ENCODE measurements at places on chromosomes 6 and 20.
A peak's percentile ranks its signal among the peaks of the same experiment; 100 is the strongest.

DNA sequence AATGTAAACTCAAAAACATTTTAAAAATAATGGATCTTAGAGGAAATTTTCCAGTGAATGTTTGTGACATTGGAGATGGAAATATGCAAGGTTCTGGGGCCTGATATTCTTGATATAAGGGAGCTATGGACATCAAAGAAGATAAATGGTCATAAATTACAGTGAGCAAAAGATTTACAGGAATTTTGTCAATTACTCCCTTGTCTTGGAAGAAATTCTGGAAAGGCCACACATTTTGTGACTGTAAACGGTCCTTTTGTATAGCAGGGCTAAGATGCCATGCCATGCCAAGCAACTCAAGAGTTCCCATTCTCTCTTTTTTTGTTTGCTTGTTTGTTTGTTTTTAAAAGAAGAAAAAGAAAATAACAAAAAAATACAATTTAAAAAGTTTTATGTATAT lies 1186.2 kb upstream of the CITED2 start:
- no peak for DNase-seq
- H3K4me1 ChIP-seq: no peaks in the 10 kb centered on the region
- H3K4me3 ChIP-seq: no peak overlapping the region
- no peak overlapping the region for H3K27ac ChIP-seq

DNA sequence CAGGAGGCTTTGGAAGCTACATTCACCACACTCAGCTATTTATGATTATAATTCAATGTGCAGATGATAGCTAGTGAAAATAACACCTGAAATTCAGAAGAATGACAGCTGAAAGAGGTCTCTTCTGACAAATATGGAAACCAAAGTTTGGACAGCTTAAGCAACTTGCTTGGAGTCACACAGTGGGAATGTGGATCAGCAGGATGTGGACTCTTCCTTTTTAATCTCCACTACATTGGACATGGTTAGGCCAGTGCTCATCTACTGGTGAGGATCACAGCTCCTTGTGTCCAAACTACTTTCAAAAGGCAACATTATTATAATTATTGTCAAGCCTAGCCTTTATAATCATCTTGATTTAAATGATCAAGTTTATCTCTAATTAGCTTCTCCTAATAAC lies 10.4 kb downstream of the TRAPPC3L start:
- H3K4me3 ChIP-seq: no peak overlapping the region
- no peak overlapping the region for H3K27ac ChIP-seq
- peaks cover 11% of the 10 kb centered on the region for H3K4me1 ChIP-seq
- no peak for DNase-seq

GRCh38 chr6:67717281-67717680 lies 917.8 kb upstream of the ADGRB3 start:
- no peaks in the 10 kb centered on the region for H3K4me1 ChIP-seq
- no peaks in the 10 kb centered on the region for H3K27me3 ChIP-seq
- H3K36me3 ChIP-seq: no peaks in the 10 kb centered on the region
- no peak overlapping the region for H3K4me3 ChIP-seq
- H3K27ac ChIP-seq: no peak overlapping the region

GRCh38 chr20:35587436-35587835 lies 28.2 kb upstream of the SPAG4 start:
- no peak overlapping the region for H3K4me3 ChIP-seq
- H3K27ac ChIP-seq: no peak overlapping the region
- no peak for DNase-seq
- no peaks in the 10 kb centered on the region for H3K27me3 ChIP-seq
- no peaks in the 10 kb centered on the region for H3K4me1 ChIP-seq

DNA sequence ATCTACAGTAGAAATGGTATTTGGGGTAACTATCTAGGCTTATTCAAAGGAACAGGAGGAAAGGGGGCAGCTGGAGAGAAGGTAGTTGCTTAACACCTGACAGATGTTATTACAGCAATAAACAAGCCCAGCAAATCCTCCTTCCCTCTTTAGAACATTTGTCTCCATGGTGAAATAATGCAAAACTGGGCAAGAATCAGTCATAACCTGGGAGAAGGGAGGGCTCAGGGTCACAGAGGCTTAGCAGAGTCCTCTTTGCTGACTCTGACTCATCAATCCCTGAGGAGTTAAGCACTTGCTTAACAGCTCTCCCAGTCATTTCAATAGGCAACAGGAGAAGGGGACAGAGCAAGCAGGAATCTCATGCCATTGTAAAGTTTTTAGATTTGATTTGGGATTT lies 230.3 kb downstream of the IBTK start:
- no peaks in the 10 kb centered on the region for H3K27me3 ChIP-seq
- peak; percentile 48 for DNase-seq
- no peaks in the 10 kb centered on the region for H3K36me3 ChIP-seq
- no peak overlapping the region for H3K4me3 ChIP-seq

GRCh38 chr6:89222712-89223039 lies 5.5 kb upstream of the GABRR1 start:
- no peaks in the 10 kb centered on the region for H3K4me1 ChIP-seq
- H3K27ac ChIP-seq: no peak overlapping the region
- no peaks in the 10 kb centered on the region for H3K27me3 ChIP-seq
- no peaks in the 10 kb centered on the region for H3K36me3 ChIP-seq
- no peak overlapping the region for H3K4me3 ChIP-seq

DNA sequence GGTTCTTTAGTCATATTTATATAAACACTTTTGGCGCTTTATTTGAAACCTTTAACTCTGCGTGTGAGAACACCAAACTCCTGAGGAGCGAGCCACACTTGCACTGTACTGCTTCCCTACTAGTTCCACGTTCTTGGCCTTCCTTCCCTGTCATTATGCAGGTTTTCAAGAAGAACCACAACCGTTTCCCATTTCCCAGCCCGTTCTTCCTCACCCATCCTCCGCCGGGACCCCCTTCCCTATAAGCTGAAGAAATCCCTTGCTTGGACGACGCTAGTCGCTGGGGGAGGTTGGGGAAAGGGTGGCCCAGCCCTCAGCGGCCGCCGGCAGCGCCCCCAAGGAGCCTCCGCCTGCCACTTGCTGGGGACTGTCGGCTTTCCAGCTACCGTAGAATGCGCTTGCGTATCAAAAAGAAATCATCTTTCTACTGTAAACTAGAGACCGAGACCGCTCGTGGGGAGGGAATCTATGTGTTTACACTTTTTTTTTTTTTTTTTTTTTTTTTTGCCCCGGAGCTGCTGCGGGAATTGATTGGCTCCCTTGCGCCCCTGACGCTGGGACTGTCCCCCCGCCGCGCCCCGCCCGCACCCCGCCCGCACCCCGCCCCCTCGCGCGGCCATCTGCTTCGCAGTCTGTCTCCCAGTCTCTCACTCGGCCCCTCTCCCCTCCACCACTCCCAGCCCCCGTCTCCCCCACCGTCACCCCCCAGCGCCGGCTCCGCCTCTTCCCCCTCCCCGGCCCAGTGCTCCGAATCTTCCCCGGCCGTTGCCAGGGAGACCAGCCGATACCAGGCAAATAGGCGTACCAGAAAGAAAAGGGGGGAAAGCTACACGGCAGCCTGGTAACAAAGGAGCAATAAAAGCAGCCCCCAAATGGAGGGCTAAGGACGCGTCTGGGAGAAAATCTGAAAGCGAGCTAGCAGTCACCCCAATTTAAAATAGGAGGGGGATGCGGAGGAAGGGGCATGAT lies 2.3 kb upstream of the MARCKS start:
- no peaks in the 10 kb centered on the region for H3K27me3 ChIP-seq
- peaks cover 3% of the 10 kb centered on the region for H3K4me1 ChIP-seq
- H3K36me3 ChIP-seq: peaks cover 19% of the 10 kb centered on the region
- H3K27ac ChIP-seq: peak overlapping the region; percentile 84
- peak overlapping the region; percentile 65 for H3K4me3 ChIP-seq
- DNase-seq: peak; percentile 82

- no peaks in the 10 kb centered on the region for H3K4me1 ChIP-seq
- no peaks in the 10 kb centered on the region for H3K27me3 ChIP-seq
- no peak overlapping the region for H3K27ac ChIP-seq
- DNase-seq: no peak
- peaks cover 93% of the 10 kb centered on the region for H3K36me3 ChIP-seq
- no peak overlapping the region for H3K4me3 ChIP-seq
These were observed 37.6 kb downstream of the RRBP1 start for GRCh38 chr20:17644451-17644850.

DNA sequence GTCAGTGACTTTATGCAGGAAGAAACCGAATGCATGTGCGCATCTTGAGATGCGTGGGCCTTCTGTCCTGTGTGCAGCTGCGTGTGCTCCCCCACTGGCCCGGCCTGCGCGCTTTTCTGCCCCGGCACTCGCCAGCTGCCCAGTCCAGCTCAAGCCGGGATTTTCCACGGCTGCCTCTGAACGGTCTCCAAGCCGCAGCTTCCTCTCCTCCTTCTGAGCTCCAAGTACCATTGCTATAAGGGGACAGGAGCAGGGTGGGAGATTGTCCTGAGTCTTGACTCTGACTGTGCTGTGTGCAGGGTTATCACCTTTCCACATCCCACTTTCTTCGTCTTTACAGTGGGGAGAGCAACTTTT lies 302.8 kb downstream of the THBS2 start:
- H3K27me3 ChIP-seq: no peaks in the 10 kb centered on the region
- no peaks in the 10 kb centered on the region for H3K36me3 ChIP-seq
- H3K4me3 ChIP-seq: no peak overlapping the region
- no peaks in the 10 kb centered on the region for H3K4me1 ChIP-seq

DNA sequence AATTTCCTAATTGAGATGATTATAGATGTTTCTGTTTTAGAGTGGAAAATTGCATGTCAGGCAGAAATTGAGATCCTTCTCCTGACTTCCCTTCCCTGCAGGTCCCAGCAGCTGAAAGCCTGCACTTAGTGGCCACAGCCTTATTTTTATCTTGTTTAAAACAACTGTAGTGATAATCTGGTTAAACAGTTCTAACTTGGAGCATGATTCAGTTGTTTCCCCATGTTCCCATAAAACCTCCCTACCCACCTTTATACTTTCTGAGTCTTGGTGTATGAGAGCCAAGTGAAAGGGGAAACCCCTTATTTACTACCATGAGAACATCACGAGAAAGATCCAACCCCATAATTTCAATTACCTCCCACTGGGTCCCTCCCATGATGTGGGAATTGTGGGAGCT lies 195.2 kb downstream of the SLC16A10 start:
- DNase-seq: no peak
- H3K27me3 ChIP-seq: no peaks in the 10 kb centered on the region

DNA sequence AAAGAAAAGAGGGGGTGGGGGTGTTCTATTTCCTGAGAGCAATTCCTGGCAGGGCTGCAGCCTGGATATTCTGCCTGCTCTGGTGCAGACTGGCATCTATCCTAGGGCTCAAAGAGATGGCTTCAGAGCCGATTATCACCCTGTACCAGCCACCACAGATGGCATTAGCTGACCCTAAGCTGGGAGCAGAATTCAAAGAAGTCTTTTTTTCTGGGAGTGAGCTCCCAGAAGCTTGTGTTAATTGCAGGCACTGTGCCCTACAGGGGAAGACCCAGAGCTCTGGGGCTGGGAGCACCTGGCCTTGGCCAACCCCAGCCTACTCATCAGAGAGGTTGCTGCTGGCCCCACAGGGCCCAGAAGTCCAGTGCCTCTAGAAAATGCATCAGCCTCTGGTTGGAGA lies 85.9 kb downstream of the PXDC1 start:
- H3K4me1 ChIP-seq: peaks cover 16% of the 10 kb centered on the region
- H3K27ac ChIP-seq: no peak overlapping the region
- peak; percentile 9 for DNase-seq
- no peaks in the 10 kb centered on the region for H3K36me3 ChIP-seq

DNA sequence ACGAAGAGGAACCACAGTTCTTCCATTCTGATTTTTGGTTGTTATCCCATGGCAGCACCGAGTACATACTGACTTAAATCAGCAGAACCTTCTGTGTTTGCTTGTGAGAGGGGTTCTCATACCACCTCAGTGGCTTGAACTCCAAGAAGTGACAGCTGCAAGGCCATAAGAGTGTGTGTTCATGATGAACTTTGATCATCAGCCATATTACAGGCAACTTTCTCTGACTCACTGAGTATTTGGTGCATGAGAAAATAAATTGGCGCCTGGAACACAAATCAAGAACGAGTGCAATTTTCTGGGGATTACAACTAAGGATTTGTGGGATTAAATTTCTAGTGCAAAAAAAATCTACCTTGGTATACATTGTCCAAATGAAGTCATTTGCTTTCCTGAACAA lies 68.9 kb downstream of the CYP39A1 start:
- no peak overlapping the region for H3K4me3 ChIP-seq
- no peak overlapping the region for H3K27ac ChIP-seq
- no peaks in the 10 kb centered on the region for H3K36me3 ChIP-seq
- no peak for DNase-seq

GRCh38 chr6:83574783-83575182 lies 62.4 kb downstream of the PRSS35 start:
- no peak overlapping the region for H3K4me3 ChIP-seq
- H3K27ac ChIP-seq: no peak overlapping the region
- H3K4me1 ChIP-seq: no peaks in the 10 kb centered on the region
- H3K36me3 ChIP-seq: no peaks in the 10 kb centered on the region

DNA sequence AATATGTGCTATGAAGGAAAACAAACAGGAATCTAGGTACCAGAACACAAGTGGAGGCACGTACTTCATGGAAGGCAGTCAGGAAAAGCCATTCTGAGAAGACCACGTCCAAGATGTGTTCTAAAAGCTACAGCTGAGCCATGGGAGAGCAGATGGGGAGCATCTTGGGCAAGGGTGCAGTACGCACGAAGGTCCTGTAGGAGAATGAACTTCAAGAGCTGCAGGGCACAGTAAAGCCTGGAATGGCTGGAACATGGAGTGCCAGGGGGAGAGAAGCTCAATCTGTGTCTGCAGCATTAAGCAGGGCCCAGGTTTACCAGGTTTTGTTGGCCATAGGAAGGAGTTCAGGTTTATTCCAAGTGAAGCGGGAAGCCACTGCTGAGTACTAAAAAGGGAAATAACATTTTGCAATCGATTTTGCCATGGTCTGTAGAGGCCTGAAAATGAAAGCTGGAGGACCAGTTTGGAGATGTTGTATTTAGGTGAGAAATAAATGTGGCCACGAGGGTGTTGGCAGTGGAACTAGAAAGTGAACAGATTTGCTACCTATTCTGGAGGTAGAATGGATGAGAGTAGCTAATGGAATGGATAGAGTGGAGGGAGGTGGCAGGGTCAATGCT lies 29.9 kb downstream of the ADTRP start:
- H3K4me3 ChIP-seq: no peak overlapping the region
- no peak overlapping the region for H3K27ac ChIP-seq
- H3K27me3 ChIP-seq: no peaks in the 10 kb centered on the region
- H3K4me1 ChIP-seq: peaks cover 10% of the 10 kb centered on the region

- H3K4me3 ChIP-seq: no peak overlapping the region
- H3K4me1 ChIP-seq: no peaks in the 10 kb centered on the region
- no peak for DNase-seq
- H3K27me3 ChIP-seq: no peaks in the 10 kb centered on the region
These were observed 1277.2 kb downstream of the GRIK2 start for GRCh38 chr6:102670735-102671134.

GRCh38 chr6:166415833-166416347 lies 33.1 kb upstream of the MPC1 start:
- no peak overlapping the region for H3K27ac ChIP-seq
- DNase-seq: no peak
- no peaks in the 10 kb centered on the region for H3K27me3 ChIP-seq
- H3K4me1 ChIP-seq: no peaks in the 10 kb centered on the region
- no peak overlapping the region for H3K4me3 ChIP-seq
